Activated CD8-positive, alpha-beta T cell treated with anti-CD3 and anti-CD28 coated beads, Interleukin-2, amount 10 ng/mL, durations not matched to agents 7 days and 5 days (primary cell): ENCODE measurements at places on chromosomes 12 and 14.

GRCh38 chr12:10310926-10311720 lies 3.5 kb downstream of the KLRD1 start:
- H3K4me1 ChIP-seq = peaks cover 9% of the 10 kb centered on the region
- H3K27me3 ChIP-seq = no peaks in the 10 kb centered on the region
- H3K4me3 ChIP-seq = peak overlapping the region; percentile 34
- no peak for DNase-seq

GRCh38 chr14:58765418-58765831 lies 127.7 kb downstream of the DACT1 start:
- no peaks in the 10 kb centered on the region for H3K36me3 ChIP-seq
- H3K27ac ChIP-seq = no peak overlapping the region
- H3K4me3 ChIP-seq = no peak overlapping the region
- DNase-seq = no peak

DNA sequence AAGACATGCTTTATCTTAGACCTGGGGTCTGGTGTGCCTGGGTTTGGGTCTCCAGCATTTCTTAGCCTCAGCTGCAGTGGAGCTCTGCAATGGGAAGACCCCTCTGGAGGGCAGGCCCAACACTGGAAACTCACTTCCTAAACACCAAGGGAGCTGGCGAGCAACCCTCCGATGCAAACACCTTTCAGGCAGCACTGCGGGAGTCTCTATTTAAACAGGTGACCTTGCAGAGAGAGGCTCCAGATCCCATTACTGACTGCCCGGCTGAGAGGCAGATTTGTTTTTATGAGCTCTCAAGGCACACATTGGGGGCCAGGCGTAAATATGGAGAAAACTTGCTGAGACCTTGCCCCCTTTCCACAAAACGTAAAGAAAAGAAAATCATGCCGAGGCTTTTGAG lies 195.5 kb downstream of the PAX9 start:
- no peak for DNase-seq
- no peaks in the 10 kb centered on the region for H3K4me1 ChIP-seq
- H3K36me3 ChIP-seq = no peaks in the 10 kb centered on the region

DNA sequence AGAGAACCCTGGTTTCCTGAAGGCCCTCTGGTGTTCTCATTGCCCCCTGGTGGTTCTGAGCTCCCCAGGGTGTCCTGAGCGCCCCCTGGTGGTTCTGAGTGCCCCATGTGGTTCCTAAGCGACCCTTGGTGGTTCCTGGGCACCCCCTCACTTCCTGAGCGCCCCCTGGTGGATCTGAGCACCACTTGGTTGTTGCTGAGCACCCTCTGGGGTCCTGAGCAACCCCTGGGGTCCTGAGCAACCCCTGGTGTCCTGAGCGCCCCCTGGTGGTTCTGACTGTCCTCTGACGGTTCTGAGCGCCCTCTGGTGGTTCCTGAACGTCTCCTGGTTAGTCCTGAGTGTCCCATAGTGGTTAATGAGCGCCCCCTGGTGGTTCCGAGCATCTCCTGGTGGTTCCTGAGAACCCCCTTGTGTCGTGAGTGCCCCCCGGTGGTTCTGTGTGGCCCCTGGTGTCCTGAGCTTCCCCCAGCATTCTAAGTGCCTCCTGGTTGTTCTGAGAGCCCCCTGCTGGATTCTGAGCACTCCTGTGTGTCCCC lies 568.3 kb downstream of the TMEM121 start:
- no peaks in the 10 kb centered on the region for H3K4me1 ChIP-seq
- H3K4me3 ChIP-seq = no peak overlapping the region
- no peaks in the 10 kb centered on the region for H3K27me3 ChIP-seq
- H3K27ac ChIP-seq = no peak overlapping the region
- H3K36me3 ChIP-seq = no peaks in the 10 kb centered on the region
- DNase-seq = no peak

- H3K27ac ChIP-seq = no peak overlapping the region
- no peak for DNase-seq
- H3K4me3 ChIP-seq = no peak overlapping the region
- peaks cover 8% of the 10 kb centered on the region for H3K36me3 ChIP-seq
Observed at GRCh38 chr14:71507681-71508080, 424.5 kb upstream of the RGS6 start.

DNA sequence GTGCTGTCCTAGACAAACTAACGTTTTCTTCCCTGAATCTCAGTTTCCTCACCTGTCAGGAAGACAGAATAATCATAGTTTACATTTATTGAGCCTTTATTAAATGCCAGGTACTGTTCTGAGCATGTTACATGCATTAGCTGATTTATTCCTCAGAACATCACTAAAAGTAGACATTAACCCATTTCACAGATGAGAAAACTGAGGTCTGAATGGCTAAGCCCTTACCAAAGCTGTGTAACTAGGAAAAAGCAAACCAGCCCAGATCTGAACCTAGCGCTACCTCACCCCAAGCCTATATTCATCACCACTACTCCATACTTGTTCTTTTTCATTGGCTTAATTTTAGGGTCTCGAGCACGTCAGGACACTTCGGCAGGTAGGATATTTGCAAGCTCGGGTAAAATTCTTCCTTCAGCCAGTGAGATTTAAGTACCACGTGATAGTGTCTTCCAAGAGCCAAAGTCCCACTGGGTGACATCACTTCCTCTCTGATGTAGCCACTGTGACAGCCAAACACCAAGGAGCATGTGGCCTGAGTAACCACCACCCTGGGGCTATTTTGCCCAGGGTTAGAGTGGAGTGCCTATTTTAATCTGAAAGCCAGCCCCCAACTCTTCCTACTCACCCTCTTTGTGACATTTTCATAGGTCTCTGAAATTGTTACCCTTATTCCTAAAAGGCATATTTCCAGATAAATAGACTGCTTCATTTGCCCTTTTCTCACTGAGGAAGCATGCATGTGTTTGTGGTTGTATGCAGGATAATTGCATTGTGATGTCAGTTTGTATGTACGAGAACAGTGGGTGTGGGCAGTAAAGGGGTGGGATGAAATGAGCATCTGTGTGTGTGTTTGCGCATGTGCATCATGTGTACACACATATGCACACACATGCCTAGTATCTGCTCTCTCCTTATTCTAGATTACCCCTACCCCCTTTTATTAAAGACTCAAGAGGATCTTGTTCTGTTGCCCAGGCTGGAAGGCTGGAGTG lies 62.2 kb upstream of the WSCD2 start:
- peaks cover 4% of the 10 kb centered on the region for H3K27me3 ChIP-seq
- H3K36me3 ChIP-seq = no peaks in the 10 kb centered on the region
- no peak for DNase-seq

GRCh38 chr12:91173124-91173523 lies 9.5 kb downstream of the DCN start:
- H3K4me1 ChIP-seq = no peaks in the 10 kb centered on the region
- H3K4me3 ChIP-seq = no peak overlapping the region
- H3K27ac ChIP-seq = no peak overlapping the region
- no peak for DNase-seq
- no peaks in the 10 kb centered on the region for H3K36me3 ChIP-seq
